NCI-H1048 (cell line): ENCODE measurements at places on chromosomes 3 and 15.

DNA sequence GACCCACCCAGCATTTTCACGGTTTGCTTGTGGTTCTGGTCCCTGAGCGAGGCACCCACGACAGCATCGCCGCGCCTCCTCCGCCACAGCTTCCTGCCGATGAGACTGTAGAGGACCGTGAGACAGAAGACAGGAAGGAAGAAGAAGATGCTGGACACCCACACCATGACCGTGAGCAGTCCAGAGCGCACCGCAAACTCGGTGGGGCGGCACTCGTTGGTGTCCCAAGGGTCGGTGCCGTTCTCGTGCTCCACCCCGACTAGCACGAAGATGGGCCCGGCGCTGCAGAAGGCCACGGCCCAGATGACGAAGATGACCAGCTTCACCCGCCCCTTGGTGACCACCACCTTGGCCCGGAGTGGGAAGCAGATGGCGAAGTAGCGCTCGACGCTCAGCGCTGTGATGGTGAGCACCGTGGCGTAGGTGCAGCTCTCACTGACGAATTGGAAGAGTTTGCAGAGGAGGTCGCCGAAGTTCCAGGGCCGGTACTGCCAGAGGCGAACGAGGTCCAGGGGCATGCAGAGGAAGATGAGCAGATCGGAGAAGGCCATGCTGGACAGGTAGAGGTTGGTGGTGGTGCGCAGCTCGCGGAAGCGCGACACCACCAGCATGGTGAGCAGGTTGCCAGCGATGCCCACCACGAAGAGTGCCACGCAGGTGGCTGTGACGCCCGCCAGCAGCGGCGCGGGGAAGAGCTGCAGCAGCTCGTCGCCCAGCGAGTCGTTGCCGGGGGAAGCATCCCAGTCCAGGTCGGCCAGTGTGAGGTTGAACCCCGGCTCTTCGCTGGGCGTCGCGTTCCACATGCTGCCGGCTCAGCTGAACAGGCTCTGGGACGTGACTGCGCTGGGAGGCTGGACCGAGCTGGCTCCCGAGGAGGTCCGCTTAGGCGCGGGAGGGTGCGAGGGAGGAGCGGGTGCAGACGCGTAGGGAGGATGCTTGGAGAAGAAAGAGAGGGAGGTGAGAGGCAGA is at the start of gene GHSR:
Gene GHSR (minus strand): TSS at position 846 of the 969 bp plus-strand sequence. CDS start 43 bp downstream, at position 803.
- no peak for DNase-seq

- DNase-seq, result no peak
Observed at GRCh38 chr15:60419753-60420152, 22.0 kb upstream of the ANXA2 start.

- no peak for DNase-seq
Observed at GRCh38 chr3:193207290-193208273, 33.4 kb upstream of the PLAAT1 start.

DNA sequence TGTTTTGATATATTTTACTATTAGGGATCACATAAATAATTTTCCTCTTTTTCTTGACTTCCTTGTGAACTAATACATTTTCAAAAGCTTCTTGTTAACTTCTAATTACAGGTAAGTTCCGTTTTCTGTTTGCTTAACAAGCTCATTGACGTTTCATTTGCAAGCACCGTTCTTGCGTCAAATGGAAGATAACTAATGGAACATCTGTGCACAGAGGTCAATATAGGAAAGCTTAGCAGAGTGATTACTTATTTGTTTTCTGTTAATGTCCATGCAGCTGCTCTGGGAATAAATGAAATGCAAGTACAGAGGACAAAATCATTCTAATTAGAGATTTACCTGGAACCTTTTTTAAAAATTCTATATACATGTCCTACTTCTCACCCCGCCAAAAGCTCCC is 115.5 kb upstream of the C2CD4B start:
- DNase-seq, result no peak

- no peak for DNase-seq
Observed at GRCh38 chr3:196889844-196890708, 22.4 kb downstream of the SENP5 start.

GRCh38 chr15:87623832-87624231 is 632.7 kb downstream of the NTRK3 start:
- no peak for DNase-seq

GRCh38 chr15:41490355-41490754 is 3.3 kb upstream of the ITPKA start:
- DNase-seq, result no peak

- DNase-seq, result no peak
Observed at GRCh38 chr3:4756855-4757574, 222.2 kb upstream of the BHLHE40 start.

GRCh38 chr3:30941342-30941741 is 46.9 kb upstream of the GADL1 start:
- DNase-seq, result no peak

DNA sequence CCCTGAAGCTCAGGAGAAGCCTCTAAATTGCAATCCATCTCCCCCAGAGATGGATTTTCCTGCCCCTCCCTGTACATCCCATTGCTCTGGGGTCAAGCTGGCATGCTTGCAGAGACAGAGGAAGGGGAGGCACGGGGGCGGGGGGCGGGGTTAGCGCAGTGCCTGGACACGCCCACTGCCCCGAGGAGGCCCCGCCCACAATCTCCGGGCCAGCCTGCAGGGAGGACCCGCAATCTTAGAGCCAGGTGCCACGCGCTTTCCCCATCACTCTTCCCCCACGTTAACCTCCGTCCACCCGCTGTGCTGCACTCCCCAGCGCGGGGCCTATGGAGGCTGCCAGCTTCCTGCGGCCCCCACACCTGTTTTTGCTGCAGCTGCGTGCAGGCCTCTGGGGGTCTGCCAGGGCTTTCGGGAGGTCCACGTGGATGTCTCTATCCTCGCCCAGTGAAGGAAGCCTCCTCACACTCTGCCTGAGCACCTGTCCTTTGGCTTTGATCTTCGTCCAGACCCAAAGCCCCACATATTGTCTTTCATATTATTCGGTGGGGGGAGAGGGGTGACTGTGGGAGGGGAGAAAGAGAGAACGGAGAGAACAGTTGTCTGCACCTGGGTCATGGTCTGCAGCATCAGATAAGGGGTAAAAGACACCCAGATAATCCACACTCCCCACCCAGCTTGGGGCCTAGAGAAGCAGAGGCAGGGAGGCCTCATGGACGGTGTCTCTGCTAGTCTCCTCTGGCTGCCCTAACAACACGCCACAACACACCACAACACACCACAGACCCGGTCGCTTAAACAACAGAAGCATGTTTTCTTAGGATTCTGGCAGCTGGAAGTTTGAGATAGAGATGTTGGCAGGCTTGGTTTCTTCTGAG is 118.0 kb upstream of the MEF2A start:
- DNase-seq, result no peak
